CD4-positive, CD25-positive, alpha-beta regulatory T cell (primary cell): ENCODE measurements at places on chromosomes 3 and 15.

- DNase-seq = no peak
These were observed 188.1 kb upstream of the TSC22D2 start for GRCh38 chr3:150220041-150220440.

- DNase-seq = no peak
These were observed 44.4 kb upstream of the SSR3 start for GRCh38 chr3:156599089-156599874.

GRCh38 chr3:124174476-124174875 is 182.6 kb upstream of the ROPN1 start:
- no peak for DNase-seq

DNA sequence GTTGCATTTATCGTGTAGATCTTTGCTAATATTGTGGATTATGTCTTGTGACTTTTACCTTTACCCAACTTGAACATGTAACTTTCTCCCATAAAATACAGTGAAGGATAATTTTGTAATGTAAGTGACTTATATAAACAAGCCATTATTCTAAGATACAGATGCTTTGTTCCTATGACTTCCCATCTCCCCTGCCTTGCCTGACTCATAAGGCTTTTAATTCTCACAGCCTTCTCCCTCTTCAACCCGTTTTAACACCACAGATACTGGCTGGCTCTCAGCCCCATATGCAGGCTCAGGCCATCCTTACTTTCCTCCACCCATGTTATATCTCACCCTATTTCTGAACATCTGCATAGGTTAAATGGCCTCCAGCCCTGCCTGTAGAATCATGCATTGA is 4.1 kb downstream of the CCNDBP1 start:
- no peak for DNase-seq

DNA sequence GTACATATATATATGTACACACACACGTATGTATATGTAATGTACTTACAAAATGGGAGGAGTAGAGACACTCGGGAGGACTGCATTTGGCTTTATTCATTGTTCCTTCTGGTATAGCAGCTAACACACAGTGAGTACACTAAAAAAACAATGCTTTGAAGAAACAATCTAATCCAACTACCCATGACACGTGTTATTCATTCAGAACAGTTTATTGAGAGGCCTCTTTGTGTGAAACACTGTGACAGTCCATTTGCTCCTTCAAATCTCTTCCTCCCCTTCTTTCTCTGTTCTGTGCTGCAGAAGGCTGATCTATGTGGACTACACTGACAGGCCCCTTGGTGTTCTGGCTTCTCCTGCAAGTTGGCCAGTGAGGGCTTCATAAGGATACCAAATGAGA is 1075.9 kb upstream of the CFAP20DC start:
- no peak for DNase-seq

GRCh38 chr3:56154297-56154696 is 314.0 kb downstream of the ERC2 start:
- DNase-seq = no peak

GRCh38 chr15:26504009-26504408 is 268.9 kb downstream of the GABRB3 start:
- DNase-seq = no peak
